ENCODE measurements at places on chromosomes 1 and 21.

GRCh38 chr21:15650735-15651134 lies 79.0 kb upstream of the USP25 start:
- DNase-seq: no peak

DNA sequence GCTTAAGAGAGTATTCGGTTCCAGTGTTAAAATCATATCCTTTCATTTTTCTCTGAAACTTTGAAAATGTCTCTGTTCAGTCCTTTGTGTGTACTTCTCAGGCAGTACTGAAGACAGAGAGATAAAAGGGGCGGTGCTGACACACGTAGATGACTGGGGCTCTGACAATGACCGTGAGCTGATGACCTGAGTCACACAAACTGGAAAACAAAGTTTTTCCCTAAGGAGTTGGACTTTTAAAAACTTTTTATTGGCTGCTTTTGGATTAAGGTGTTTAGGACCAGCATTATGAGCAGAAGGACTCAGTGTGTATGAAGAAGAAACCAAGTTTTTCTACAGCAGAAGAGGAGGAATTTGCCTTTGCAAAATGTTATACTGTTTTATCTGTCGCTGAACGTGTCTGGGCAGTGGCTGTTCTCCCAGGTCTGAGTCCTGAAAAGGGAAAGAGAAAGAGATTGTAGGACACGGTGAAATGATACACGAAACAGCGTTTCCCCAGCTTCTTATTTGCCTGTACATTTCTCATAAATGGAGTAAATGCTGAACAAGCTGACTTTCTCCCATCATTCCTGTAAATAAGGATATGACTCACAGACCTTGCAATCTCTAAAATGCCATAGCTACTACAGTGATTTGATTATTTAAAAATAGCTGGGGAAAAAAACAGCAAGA lies 51.5 kb downstream of the MAP3K7CL start:
- no peak for DNase-seq

DNA sequence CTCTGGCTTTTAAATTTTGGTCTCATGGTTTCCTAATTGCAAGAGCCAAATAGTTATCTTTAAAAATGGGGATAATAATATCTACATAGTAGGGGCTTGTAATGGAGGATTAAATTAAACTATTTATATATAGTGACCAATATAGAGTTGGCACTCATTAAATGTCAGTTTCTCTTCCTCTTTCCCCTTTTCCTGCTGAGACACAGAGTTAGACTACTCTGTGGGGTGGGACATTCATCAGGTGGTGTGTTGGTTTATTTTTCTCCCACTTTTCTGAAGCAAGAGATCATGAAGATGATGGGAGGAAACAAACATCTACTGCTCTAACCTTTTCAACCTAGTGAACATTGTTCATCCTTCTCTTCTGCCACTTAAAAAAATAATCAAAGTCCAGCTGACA lies 17.3 kb upstream of the RAP1A start:
- no peak for DNase-seq

- no peak for DNase-seq
These were observed 409.5 kb downstream of the PLPP3 start for GRCh38 chr1:56169856-56170255.

DNA sequence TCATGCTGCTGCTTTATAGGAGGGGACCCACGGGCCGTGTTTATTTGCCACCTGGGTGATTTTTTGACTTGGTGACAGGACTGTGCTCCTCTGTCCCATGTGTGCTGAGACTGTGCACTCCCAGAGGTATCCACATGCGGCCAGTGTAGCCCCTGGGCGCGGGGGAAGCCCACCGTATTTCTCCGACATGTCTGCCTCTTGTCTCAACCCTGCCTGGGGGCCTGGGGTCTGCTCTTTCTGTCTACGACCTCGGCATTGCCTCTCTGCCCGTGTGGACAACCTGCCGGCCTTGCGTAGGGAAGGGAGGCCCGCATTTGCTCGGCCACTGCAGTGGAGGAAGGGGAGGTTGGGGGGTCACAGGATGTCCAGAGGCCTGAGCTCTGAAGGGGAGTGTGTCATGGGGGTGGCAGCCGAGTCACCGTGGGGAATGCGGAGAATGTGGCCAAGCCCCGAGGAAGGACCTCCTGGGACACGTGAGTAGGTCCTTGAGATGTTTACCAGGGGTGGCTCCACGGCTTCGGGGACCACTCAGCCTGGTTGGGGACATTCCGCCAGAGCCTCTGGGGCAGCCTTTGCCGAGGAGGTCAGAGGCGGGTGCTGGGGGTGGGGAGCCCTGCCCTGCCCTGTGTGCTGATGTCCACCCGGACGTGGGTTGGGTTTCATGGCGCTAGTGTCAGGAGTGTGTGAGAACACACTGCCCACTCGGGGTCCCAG lies 11.0 kb downstream of the PRKCZ start:
- DNase-seq: no peak

GRCh38 chr1:31880957-31881687 lies 57.0 kb downstream of the PTP4A2 start:
- DNase-seq: no peak

DNA sequence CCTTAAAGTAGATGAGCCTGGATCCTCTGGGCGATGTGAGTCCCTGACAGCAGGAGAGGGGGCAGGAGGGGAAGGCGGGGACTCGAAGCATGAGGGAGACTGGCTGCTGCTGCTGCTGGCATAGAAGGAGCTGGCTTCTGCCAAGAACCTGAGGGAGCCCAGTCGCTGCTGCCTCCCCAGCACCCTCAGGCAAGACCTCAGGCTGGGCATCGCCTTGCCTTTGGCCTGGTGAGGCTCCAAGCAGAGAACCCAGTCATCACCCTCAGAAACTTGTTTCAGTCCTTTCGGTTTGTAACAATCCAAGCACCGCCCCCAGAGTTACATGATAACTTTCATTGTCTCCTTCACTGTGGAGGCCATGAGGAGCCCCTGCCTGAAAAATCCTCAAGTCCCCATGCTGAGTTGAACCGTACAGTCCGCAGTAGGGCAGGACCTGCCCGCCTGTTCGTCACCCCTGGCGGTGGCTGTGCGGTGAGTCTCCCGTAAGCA lies 38.8 kb downstream of the POFUT2 start:
- DNase-seq: no peak

DNA sequence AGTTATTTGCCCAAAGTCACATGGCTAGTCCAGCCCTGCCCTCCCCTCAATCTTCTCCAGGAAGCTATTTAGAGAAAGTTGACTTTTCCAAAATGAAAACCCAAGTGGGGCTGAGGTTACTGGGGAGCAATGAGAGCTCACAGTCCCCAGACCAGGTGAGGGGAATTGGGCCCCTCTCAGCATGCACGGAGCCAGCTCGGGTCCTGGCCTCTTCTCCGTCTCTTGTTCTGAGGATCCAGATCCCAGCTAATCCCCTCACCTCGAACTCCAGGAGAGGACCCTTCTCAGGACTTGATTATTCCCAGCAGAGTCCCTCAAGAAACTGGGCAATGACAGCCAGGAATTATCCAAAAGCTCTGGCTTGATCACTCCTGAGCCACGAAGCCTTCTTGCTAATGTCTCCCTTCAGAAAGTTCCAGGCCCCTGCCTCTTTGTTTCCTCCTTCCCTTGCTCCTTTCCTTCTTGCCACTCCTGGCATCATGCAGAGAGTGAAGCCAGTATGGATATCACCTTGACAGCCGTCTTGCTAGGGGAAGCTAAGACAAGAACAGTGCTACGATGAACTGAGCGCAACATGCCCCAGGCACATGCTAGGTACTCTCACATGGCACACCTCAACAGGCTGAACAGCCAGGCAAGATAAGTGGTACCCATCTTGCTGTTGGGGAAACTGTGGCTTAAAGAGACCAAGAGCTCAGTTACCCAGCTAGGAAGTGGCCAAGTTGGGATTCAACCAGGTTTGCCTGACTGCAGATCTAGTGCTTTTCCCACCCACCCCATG lies 51.9 kb downstream of the KLHDC7A start:
- no peak for DNase-seq
